ENCODE measurements at places on chromosomes 2 and 18.

- peak; percentile 43 for DNase-seq
Observed at GRCh38 chr2:109247812-109248211, 118.8 kb downstream of the SH3RF3 start.

DNA sequence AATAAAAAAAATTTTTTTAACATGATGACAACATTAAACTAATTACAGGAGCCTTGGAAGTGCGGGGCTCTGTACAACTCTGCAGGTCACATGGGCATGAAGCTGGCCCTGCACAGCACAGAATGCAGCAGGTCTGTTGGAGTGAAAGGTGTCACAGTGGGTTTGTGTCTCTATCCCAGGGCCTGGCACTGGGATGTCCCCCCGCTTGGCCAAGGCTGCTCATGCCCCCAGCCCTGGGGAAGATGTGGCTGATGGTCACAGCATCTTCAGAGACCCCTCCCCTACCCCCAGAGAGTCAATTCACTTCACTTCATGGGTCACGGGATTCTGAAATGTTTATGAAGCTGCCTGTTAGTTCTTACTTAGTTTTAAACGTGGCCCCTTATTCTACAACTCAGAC lies 95.9 kb upstream of the TAF1B start:
- no peak for DNase-seq

DNA sequence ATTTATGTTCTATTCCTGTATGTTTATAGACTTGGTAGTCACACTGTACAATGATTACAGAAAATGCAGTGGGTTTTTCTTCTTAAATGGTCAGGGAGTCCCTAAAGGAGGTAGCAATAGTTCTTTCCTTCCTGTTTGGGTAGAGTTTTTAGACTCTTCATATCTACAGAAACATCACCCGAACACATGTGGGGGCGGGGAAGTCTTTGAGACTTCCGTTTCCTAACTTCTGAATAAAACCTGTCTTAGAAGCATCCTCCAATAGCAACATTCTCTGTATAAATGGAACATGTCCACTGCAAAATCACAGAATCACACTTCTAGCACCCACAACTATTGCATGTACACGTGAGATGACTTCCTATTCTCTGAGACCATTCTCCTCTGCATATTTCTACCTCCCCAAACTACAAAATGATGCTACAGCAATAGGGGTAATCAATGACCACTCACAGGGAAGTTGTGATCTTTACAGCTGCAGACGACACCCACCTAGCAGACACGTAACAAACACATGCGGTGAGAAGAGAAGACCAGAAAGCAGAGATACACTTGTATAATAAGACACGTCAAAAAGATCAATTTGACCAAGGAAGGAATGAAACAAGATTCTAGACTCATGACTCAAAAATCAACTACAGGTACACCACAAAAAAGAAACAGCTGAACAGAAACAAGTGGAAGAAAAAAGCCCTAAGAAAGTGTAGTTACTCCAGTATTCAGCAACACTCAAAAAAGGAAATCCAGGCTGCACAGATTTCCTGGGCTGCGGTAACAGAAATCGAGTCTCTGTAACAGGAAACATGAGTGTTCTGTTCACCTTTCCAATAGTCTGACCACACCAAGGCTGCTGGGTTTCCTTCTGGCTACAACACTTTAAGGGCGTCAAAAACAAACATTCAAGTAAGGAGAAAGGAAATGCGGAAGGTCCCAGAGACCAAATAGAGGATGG lies 120.4 kb downstream of the ZNF516 start:
- DNase-seq, result no peak

DNA sequence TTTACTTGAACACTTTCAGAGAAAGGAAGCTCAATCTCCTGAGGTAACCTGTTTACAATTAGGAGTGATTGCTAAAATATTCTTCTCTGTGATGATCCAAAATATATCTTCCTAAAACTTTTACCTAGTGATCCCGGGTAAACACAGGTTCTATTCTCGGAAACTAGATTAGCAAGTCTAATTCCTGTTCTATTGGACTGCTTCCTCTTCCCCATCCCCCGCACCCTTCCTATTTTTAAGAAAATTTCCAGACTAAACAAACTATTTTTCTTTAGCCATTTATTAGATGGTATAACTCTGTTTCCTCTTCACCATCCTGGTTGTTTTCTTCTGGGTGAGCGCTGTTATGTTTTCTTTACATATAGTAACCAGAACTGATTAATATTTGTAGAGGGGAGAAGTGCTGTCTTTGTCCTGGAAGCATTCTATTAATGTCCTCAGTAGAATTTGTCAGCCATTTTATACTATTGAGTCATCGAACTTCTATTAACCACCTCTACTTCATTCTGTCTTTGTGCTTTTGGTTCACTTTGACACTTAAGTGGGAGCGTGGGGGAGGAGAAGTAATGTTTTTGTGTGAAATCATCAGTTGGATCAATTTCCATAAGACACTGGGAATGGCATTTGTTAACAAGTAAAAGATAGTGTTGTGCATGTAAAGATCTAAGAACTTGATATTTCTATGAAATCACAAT lies 31.8 kb downstream of the CREB1 start:
- no peak for DNase-seq

DNA sequence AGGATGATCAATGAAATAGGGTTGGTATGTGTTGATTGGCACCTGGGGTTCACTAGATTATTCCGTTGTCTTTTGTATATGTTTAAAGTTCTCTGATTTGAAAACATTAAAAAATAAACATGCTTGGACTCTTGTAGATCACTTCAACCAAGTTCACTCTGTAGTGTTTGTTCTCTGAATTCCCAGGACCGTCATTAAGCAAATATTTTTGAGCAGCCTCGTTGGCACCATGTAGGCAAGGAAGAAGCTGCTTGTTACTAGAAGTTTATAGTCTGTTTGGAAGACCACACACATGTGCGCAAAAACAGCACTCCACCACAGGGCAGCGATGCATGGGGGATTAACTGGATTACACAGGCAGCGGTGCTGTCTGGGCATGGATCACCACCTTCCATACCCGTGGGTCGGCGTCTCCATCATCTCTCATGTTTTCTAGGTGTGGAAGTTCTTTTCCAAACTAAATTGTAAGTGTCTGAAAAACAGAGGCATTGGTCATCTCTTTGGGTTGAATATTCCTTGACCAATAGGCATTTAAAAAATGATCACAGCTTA lies 212.2 kb downstream of the FHOD3 start:
- no peak for DNase-seq

DNA sequence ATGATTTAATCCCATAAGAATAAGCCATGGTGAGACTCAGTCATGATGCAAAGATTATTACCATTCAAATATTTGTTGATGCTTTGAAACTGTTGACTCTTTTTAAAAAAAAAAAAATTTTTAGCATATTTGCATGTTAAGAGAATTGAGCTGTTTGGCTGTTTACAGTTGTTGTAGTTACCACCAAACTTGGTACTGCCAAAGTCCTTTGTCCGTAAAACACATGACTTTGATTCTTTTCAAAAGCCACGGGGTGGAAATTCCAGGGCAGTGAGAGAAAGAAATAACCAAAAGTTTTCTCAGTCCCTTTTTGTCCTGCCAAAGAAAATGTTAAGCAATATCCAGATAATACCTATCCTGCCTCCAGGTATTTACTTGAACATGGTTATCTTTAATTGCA lies 474.8 kb downstream of the METTL4 start:
- DNase-seq, result no peak

DNA sequence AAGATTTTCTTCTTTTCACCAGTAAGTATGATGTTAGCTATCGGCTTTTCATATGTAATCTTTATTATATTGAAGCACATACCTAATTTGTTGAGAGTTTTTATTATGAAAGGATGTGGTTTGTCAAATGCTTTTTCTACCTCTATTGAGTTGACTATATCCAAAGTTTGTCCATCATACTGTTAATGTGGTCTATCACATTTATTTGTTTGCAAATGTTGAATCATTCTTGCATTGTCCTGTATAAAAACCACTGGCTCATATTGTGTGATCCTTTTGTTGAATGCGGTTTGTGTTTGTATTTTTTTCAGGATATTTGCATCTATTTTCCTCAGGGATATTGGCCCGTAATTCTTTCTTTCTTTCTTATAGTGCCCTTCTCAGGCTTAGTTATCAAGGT lies 675.5 kb downstream of the NUP35 start:
- no peak for DNase-seq

DNA sequence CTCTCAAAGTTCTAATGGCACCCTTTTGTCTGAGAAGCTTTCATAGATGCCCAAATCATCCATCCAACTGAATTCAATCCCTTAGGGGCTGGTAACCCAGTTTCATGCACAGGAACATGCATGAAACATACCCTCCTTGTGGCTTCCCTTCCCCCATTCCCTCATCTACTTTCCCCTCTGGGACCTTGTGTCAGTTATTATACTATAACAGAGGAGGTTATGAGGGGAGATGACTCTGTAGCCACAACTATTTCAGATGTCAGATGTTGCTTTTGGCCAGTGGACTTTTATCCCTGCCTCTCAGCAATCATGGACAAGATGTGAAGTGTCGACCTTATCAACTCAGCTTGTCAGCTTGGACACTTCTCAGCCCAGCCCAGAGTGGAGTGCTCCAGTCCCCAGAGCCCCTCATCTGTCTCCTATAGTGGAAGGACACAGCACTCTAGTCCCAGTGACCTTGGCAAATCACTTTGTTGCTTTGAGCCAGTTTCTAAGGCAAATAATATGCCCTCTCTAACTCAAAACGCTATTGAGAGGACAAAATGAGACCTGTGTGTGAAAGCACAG lies 8.4 kb downstream of the DHRS9 start:
- no peak for DNase-seq

DNA sequence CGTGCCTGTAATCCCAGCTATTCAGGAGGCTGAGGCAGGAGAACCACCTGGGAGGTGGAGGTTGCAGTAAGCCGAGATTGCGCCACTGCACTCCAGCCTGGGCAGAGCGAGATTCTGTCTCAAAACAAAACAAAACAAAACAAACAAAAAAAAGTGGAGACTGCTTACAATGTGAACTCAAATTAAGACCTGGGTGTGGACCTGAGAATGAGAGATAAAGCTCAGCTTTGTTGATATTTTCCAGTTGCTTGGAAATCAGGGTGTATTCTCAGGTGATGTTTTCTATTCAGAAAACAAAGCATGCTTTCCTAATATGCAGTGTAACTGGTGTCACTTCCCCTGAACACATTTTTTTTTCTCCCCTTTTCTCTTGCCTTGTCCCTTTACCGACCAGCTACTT lies 5.3 kb upstream of the CERS6 start:
- DNase-seq, result no peak

DNA sequence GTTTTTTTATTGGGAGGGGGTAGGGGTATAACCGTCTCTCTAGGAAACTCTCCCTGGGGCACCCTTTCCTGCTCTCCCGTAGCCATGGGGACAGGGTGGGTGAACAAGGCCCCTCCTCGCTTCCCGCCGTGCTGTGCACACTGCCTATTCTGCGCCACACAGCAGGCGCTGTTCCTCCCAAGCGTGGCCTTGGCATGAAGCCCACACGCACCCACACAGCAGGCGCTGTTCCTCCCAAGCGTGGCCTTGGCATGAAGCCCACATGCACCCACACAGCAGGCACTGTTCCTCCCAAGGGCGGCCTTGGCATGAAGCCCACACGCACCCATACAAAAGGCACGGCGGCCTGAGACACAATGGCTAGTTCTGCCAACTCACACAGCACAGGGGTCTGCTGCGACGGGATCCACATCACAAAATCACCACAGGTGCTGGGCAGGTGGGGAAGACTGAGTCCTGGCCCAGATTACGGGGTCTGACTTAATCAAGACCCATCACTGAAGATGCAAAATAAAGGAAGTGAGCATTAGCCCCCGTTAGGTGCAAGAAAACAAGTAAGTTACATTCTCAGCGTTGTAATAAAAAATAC lies 46.6 kb upstream of the TPO start:
- peak; percentile 84 for DNase-seq

DNA sequence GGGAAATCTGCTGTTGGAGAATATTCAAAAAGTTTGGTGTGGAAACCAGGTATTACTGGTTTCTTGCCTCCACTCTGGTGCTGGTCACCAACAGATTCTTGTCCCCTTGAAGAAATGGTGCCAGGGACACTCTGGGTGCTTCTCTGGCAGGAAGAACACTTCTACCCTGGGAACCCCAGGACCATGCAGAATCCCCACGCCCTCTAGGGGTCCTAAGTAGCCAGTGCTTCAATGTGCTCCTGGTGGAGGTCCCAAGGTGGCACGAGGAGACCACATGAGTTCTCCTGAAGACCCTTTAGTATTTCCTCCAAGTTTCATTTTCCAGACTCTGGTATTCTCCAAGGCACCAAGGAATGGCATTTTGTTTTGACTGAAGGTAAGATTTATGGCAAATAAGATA lies 380.6 kb downstream of the TSN start:
- no peak for DNase-seq

DNA sequence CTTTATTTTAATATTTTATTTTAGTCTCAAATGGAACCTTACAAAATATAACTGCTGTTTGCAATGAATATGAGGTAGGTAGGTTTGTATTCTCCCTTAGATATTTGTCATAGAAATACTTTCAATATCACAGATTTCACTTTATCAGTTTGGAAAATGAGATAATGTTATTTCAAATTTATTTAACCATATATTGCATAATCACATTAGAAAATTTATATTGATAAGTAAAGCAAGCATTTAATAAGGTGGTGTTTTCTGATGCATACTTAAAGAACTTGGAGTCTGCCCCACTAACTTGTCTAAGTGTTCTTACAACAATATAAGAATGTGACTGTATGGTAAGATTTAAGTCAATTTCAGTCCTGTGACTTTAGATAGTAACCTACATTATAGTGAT lies 85.1 kb downstream of the UBE2E3 start:
- no peak for DNase-seq

DNA sequence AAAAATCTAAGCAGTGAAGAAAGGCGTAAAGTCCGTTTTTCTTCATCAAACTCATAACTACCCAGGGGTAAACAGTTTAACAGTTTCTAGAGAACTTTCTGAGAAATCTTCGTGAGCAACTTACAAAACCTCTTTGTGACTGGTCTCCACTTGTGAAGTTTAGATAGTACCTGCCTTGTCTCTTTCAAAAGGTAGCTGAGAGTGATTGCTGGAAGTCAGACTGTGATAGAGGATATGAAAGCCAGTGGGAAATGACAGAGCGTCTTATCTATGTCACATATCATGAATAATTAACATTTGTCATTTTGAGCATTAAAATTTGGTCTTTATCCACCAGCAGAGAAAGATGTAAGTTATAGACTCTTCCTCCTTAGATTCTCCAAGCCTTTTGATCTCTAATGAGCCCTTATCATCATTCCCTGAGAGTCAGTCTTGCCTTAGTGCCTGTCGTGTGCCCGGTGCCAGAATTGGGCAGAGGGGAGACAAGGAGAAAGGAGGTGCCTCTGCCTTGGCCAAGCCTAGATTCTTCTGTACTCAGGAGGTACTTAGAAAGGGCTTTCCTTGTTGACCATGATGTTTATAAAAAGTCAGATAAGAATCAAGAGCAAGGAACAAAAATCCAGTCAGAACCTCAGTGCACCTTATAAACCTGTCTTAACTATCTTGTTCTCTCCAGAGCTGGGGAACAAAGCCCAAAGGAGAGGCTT lies 205.1 kb upstream of the EPAS1 start:
- no peak for DNase-seq

DNA sequence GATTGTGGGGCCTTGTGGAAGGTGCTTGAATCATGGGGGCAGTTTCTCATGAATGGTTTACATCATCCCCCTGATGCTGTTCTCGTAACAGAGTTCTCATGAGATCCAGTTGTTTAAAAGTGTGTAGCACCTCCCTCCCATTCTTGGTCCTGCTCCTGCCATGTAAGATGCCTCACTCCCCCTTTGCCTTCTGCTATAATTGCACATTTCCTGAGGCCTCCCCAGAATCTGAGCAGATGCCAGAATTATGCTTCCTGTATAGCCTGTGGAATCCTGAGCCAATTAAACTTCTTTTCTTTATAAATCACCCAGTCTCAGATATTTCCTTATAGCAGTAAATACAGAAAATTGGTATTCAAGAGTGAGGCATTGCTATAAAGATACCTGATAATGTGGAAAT lies 15.6 kb upstream of the WDR75 start:
- DNase-seq, result no peak
